ENCODE measurements at places on chromosomes 7 and 10.

GRCh38 chr7:2608921-2609411, 22.8 kb upstream of the TTYH3 start:
- no peak for DNase-seq

GRCh38 chr10:50469288-50469687, 154.5 kb downstream of the SGMS1 start:
- DNase-seq, result no peak

DNA sequence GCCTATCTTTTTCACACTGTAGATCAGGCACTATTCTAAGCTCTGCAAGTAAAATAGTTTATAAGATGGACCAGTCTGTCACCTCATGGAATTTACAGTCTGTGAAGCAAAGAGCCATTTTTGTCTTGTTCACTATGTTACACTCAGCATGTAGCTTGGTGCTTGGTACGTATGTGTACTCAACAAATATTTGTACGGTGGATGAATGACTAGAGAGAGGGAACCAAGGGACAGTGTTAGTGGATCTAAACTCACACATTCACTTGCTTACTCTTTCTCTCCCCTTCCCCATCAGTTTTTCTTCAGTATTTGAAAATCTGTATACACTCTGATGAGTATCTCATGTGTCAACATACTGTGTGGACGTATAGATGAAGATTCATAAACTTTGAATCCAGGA, 45.9 kb downstream of the PTF1A start:
- DNase-seq, result no peak

DNA sequence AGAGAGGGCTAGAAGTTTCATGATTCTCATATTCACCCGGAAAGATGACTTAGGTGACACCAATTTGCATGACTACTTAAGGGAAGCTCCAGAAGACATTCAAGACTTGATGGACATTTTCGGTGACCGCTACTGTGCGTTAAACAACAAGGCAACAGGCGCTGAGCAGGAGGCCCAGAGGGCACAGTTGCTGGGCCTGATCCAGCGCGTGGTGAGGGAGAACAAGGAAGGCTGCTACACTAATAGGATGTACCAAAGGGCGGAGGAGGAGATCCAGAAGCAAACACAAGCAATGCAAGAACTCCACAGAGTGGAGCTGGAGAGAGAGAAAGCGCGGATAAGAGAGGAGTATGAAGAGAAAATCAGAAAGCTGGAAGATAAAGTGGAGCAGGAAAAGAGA, 5.3 kb downstream of the GIMAP4 start:
- DNase-seq, result no peak

DNA sequence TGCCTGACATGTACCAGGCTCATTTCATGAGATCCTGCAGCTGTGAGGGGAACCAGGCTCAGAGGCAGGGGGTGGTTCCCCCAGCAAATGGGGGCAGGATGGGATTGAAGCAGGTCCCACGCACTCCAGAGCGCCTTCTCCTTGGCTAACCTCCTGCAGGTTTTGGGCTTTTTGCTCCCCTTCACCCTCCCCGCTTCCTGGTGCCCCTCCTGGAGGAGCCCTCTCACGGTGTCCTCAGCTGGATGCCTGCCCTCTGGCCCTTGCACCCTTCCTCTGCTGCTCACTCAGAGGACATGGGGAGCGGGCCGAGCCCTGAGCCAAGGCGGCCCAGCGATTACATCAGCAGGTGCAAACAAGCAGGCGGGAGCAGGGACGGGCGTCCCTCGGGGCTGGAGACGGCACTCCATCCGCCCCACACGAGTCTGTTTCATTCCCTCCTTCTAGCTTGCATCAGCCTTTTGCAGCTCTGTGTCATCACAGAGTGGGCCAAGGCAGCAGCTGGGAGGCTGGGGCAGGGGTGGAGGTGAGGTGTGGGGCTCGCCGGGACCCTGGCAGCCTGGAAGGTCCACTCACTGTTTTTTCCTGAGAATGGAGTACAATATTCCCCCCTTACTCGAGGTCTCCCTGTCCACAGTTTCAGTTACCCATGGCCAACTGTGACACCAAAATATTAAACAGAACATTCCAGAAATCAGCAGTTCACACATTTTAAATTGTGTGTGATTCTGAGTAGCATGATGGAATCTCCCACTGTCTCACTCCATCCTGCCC, 52.7 kb upstream of the SLC29A3 start:
- no peak for DNase-seq

DNA sequence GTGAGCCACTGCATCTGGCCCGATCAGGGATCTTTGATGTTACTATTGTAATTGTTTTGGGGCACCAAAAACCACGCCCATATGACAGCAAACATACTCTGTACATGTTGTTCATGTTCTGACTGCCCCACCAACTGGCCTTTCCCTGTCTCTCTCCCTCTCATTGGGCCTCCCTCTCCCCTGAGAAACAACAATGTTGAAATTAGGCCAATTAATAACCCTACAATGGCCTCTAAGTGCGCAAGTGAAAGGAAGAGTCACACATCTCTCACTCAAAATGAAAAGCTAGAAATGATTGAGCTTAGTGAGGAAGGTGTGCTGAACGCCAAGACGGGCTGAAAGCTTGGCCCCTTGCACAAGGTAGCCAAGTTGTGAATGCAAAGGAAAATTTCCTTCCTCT, 50.3 kb upstream of the SDK1 start:
- no peak for DNase-seq
